CD4-positive, alpha-beta T cell (primary cell): ENCODE measurements at places on chromosomes 12 and 14. TPM values are rescaled to one million over a fixed set of nuclear protein-coding genes. Genes with fewer than 3 reads are reported as not detected.

The DNAJC22 gene
- not detected for total RNA-seq

The CCDC177 gene
- total RNA-seq = not detected

The WDR89 gene
- total RNA-seq = 13.4 TPM

The GZMB gene
- 2.4 TPM for total RNA-seq

The CEP83 gene
- total RNA-seq = 12.1 TPM

The REP15 gene
- total RNA-seq = not detected

The KRT85 gene
- total RNA-seq = not detected

The CIT gene
- total RNA-seq = 1.9 TPM

The TMCC3 gene
- 0.78 TPM for total RNA-seq
